ENCODE measurements at places on chromosomes 4 and X.

DNA sequence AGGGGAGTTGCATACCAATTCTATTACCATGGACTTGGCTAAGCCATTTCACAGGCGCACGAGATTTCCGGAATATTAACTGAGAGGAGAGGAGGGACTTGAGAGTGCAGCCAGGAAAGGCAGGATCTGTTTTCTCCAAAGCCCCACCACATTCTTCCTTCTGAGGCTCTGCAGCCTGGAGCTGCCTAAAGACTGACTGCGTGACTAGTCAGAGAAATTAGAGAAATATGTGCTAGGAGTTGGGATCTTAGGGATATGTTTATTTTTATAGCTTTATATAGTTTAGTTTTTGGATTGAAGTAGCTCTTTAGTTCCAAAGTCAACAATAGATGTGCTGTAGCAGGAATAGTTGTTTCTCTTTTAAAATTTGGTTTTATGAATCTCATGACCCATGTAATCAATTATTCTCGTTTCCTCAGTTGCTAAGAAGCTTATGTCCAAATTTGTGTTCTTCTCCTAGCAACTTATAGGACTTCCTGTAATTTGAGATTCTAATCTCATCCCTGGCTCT, 300.1 kb upstream of the DDX53 start:
- DNase-seq: no peak

DNA sequence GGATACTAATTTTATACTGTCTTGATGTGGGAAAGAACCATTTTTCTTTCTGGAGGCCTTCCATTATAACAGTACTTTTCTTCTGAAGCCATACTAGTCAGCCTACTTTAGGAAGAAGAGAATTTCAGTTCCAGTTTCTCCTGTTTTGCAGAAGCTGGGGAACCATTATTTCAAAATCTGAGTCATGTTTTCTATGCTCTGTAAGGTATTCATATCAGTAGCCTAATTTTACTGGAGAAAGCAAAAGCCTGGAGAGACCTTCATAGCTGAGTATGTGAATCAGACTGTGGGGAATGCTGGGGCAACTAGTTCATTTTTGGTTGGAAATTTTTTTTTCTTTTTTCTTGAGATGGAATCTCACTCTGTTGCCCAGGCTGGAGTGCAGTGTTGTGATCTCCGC, 22.4 kb downstream of the AFF1 start:
- DNase-seq: no peak

- DNase-seq: no peak
Measured at GRCh38 chrX:134162032-134162431, 75.0 kb upstream of the CCDC160 start.

DNA sequence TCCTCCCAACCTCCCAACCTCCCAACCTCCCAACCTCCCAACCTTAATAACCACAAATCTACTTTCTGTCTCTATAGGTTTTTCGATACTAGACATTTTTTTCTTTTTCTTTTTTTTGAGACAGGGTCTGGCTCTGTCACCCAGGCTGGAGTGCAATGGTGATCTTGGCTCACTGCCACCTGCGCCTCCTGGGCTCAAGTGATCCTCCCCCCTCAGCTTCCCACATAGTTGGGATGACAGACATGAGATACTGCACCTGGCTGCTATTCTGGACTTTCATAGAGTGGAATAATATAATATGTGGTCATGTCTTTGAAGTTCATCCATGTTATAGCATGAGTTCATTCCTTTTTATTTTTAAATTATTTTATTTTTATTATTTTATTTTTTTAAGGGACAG, 39.5 kb upstream of the ZFX start:
- DNase-seq: no peak

DNA sequence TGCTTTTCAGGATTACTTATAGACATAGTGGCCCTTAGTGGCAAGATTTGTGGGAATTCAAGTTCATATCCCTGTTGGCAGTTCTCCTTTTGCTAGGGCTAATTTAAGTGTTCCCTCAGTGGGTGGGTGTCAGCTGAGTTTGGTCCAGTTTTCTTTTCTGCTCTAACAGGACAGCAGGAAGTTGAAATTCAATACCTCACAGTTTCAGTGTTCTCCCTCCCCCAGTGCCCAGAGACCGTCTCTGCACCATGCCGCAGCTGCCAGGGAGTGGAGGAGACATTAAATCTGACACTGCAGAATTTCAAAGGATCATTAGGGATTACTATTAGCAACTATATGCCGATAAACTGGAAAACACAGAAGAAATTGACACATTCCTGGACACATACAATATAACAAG, 50.7 kb downstream of the UBE2NL start:
- DNase-seq: no peak

DNA sequence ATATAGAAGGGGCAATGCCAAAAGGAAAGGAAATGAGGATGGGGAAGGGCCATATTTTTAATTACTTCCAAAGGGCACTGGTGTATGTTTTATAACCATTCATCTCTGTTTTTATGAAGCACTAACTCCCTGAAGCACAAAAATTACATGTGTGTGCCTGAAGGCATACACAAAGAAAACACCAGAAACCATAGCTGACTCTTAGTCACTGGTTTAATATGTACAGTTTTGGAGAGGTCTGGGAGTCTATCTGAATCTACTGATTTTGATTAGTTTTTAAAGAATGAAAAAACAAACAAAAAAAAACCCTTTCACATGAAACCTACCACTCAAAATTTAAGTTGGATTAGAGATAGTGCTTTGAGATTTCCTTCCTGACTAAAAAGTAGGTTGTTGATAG, 438.7 kb downstream of the RPA4 start:
- no peak for DNase-seq

GRCh38 chr4:6929812-6930464, 20.3 kb downstream of the TBC1D14 start:
- DNase-seq: no peak

DNA sequence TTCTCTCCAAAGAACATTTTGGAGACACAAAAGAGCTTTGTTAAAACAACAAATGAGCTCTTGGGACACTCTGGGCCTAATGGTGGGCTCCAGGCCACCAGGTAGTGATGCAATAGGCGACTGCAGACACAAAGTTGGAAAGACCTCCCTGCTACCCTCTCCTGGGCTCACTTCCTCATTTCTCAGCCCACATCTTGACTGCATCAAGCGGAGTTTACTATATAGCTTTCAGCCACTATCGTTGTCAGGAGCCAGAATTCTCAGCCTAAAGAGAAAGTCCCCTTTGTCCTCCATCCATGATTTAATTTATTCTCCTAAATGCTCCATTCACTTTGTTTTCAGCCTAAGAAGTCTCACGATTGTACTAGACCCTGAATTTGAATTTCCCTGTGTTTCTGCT, 114.9 kb downstream of the EFHC2 start:
- DNase-seq: no peak

- DNase-seq: no peak
Measured at GRCh38 chr4:70895811-70896491, 6.2 kb upstream of the MOB1B start.

- peak; percentile 53 for DNase-seq
Measured at GRCh38 chrX:1582686-1583437, 8.5 kb upstream of the AKAP17A start.

DNA sequence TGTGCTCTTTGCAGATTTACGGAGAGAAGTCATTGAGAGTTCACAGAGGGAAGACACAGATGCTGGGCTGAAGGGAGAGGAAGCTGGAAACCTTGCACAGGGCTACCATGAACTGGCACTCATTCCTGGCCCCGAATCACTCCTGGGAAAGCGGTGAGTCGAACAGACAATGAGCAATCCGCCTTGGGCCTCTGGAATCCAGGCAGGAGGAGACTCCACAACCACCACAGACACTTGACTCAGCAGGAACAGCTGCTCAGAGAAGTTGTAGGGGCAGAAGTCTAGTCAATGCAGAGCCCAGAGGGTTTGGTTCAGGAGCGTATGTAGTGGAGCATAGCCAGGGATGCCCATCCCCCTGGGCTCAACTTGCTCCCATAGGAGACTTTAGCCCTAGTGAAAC, 62.8 kb upstream of the GRIA3 start:
- DNase-seq: no peak

GRCh38 chr4:137420901-137421396, 111.3 kb downstream of the PCDH18 start:
- DNase-seq: no peak

DNA sequence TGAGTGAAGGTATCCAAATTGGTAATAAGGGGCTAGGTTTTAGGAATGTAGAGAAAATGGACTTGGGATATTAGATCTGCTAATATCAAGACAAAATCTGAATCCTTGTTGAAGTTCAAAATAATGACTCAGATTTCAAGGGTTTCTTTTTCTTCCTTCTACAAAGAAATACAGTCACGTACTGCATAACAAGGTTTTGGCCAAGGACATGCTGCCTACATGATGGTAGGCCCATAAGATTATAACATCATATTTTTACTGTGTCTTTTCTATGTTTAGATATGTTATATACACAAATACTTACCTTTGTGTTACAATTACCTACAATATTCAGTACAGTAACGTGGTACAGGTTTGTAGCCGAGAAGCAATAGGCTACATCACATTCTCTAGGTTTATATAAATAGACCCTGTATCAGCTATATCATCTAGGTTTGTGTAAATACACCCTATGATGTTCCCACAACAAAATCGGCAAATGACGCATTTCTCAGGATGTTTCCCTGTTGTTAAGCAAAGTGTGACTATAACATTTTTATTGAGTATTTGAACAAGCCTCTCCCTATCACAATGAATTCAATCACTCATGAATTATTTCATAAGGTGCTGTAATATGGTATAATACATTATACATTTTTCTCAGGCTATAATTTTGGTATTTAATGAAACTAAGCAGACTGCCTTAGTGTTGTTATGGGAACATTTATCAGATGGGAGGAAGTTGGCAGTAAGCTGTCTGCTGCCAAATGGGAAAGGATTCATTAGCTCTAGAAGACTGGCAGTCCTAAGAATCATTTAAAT, 186.3 kb downstream of the PPP3CA start:
- DNase-seq: no peak

DNA sequence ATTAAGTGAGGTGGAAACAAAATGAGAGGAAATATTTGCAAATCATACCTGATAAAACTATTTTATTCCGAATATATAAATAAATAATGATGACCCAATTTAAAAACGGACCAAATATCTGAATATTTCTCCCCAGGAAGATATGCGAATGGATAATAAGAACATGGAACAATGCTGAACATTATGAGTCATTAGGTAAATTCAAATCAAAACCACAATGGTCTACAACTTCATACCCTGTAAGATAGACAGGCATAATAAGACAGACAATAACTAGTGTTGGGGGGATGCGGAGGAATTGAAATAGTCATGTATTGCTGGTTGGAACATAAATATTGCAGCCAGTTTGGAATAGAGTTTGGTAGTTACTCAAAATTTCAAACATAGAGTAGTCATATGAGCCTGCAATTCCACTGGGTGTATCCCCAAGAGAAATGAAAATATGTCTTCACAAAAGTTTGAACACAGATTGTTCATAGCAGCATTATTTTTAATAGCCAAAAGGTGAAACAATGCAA, 47.6 kb upstream of the DRP2 start:
- DNase-seq: no peak

- DNase-seq: no peak
Measured at GRCh38 chr4:171718069-171718468, 95.1 kb upstream of the GALNTL6 start.

DNA sequence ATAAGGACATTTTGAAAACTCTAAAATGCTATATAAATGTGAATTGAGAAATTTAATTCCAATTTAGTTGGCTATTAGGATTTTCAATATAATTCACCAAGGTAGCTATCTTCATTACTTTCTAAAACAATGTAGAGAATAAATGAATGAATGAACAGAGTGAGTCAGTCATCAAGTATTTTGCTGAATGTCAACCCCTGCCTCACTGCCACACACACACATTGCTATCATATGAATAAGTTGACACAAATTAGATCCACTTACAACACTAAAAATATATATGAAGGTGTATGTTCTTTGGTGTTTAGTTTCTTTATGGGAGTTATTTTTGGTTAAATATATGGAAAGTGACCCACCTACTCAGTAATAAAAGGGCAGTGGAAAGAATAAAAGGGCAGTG, 141.4 kb upstream of the SMIM10 start:
- no peak for DNase-seq

DNA sequence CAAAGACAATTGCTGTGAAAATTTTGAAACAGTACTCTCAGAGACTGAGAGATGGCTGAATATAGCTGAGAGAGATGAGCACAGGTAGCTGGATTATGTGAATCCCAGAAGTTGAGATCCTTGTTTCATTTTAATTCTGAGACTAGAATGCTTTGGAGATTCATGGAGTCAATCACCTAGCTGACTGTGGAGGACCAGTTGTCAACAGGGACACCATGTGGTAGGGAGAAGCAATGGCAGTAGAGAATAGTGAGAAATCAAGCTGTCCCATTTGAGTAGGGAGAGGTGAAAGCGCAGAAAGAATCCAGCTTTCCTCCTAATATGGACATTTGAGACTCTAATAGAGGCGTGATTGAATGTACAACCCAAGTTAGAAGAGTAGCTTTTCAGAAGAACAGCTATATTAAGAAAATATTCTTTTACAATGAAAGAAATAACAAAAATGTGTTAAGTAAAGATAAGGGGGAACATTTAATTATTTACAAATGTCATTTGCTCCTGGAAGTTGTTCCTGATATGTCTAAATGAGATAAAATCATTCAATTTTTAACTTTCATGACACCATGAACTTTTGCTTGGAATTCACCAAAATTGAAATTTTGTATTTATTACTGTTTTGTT, 30.3 kb upstream of the GLRB start:
- no peak for DNase-seq

DNA sequence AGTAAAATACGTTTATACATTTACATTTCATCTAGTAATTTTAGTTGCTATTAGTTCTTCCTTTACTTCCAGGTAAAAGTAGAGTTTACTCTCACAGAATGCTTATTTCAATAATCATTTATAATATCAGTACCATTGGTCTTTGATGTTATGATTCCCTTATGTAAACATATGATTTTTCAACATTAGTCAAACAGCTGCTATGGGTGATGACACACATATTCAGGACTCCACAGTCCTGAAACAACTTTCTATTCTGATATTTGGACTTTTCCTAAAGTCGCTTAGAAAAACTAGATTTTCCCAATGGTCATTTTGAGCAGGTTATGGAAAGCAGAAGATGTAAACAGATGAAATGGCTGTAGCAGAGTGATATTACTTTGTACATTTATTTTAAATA, 369.8 kb downstream of the UNC5C start:
- DNase-seq: no peak

GRCh38 chr4:40923316-40924095, 173.8 kb downstream of the NSUN7 start:
- no peak for DNase-seq

DNA sequence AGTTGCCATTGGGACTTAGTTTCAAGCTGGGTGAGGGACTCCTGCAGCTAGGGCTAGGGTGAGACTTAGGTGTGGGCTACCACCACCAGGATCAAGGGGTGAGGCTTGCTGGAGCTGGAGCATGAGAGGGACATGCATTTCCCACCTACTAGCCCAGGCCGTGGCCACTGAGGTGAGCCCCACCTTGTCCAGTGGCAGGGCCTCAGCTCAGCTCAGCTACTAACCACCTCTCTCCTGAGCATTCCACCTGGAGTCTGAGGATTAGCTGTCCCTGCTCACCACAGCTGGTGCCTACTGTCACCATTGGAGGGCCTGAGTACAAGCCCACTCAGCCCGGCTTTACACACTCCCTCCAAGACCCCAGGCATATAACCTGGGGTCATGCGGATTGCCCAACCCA, 62.6 kb upstream of the MAGEH1 start:
- no peak for DNase-seq

Measured in stimulated activated CD4-positive, alpha-beta T cell treated with anti-CD3 and anti-CD28 coated beads, Interleukin-4, amount 100 ng/mL, for 4 hours (primary cell).